HepG2 (cell line): ENCODE measurements at places on chromosomes 1 and 21. TPM values are rescaled to one million over a fixed set of nuclear protein-coding genes. Genes with fewer than 3 reads are reported as not detected.

ASCL5 gene
- not detected in 2 replicates for total RNA-seq

SLFNL1 gene
- 0.07 TPM in 1 of 2 replicates, not detected in the other for total RNA-seq

DNA sequence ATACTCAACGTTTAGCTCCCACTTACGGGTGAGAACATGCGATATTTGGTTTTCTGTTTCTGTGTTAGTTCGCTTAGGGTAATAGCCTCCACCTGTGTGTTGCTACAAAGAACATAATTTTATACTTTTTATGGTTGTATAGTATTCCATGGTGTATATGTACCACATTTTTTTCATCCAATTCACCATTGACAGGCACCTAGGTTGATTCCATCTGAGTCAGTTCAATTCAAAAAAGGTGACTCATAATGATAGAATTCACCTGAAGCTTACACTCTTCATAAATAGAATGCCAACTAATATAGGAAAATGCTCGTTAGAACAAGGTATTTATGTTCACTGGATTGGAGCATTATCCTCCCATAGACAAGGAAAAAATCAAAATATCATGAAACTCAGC lies 38.5 kb downstream of the RGS4 start:
- no peak for DNase-seq

CCDC30 gene
- 0.77 and 1.2 TPM in 2 replicates for total RNA-seq

- no peak for DNase-seq
Observed at GRCh38 chr1:40742363-40743061, 41.1 kb upstream of the KCNQ4 start.

DNA sequence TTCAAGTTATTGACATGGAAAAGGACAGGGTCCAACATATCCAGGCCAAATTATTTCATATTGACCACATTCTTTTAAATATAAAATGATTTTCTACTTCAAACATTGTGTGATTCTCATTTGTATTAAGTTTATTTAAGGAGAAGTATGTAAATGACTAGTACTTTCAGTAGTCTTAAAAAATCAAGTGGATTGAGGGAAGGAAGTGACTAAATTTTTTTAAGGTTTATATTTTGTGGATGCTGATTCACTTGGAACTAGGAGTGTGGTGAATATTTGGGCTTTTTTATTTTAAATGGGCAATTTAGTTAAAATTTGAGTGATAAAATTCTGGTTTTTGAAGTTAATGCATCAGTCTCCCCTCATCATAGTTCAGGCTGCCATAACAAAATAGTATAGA lies 10.1 kb downstream of the PRRC2C start:
- no peak for DNase-seq

DNA sequence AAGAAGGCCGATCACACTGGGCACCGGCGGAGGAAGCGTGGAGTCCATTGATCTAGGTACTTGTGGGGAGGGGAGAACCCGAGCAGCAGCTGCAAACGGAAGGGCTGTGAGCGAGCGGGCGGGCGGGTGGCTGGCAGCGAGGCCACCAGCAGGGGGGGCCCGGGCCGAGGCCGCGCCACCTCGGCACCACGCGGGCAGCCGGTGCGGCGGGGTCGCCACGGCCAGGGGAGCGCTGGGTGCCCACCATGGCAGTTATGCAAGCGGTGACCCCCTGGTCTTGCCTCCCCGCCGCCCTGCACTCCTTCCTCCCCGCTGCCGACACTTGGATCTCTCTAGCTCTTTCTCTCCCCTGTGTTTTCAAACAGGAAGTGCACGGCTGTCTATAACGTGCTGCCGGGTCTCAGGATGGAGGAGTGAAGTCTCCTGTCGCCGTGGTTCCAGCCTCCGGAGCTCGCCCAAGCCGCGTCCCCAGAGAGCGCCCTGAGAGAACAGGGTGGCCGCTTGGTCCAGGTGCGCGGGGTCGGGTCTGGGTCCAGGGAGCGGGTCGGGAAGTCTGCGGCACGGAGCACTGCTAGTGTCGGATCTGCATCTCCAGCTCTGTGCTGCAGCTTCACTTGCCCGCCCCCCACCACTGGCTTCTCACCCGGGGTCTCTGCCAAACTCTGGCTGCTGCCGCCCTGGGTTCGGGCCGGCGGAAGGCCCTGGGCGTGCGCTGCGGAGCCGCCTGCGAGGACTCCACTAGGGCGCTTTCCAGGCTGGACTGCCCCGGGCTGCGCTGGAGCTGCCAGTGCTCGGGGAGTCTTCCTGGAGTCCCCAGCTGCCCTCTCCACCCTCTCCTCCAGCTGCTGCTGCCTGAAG lies 22.7 kb downstream of the LRRC8D start:
- DNase-seq = no peak

IFNLR1 gene
- 5.7 and 8.5 TPM in 2 replicates for total RNA-seq

DNA sequence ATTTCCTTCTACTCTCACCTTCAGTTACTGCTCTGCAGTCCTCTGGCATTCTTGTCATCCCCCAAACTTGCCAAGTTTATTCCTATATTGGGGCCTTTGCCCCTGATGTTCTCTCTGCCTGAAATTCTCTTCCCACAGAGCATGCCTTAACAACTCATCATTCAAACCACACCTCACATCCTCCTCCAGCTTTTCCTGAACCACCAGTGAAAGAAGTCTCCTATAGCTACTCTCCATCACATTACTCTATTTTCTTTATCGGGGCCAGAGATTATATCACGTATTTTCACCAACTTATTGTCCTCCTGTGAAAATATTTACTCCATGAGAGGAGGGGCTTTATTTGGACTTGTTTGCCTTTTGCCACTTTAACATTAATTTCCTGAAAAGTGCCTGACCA lies 32.1 kb downstream of the EXTL2 start:
- no peak for DNase-seq

GRCh38 chr1:247409869-247410544 lies 6.0 kb upstream of the NLRP3 start:
- no peak for DNase-seq

ABCA4 gene
- total RNA-seq = 0.13 and 0.24 TPM in 2 replicates

DNA sequence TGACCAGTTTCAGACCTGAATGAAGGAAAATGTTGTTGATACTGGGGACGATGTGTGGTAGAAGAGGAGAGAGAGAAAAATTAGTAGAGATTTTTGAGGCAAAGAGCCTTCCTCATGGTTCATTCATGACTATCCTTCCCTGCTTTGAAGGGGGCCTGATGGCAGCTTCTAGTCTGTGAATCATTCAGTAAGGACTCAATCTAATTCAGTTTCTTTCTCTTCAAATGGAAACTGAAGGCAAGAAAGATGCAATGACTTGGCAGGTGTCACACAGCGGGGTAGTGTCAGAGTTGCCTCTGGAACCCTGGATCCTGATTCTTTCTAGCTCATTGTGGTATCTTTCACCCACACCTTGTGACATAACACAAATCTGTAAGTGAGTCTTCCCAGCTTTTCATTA lies 14.9 kb upstream of the CD5L start:
- no peak for DNase-seq

DNA sequence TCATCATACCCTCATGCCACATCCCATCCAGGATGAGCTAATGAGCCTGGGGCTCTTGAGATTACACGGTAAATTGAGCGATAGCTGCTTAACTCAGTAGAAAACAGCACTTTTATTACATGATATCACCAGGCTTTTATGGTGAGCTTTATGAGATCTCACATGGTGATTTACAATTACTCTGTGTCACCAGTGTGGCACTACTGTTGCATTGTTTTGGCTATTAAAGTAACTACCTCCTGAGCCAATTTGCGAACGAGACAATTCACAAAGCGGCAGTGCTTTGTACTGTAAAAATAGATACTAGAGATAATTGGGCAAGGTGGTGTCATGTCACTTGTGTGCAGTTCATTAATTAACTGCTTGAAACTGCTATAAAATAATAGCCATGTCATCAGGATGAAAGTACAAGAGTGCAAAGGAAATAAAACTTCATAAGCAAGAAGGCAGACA lies 767.7 kb upstream of the ADGRL2 start:
- no peak for DNase-seq

KCNK1 gene
- total RNA-seq = not detected in 2 replicates

DNA sequence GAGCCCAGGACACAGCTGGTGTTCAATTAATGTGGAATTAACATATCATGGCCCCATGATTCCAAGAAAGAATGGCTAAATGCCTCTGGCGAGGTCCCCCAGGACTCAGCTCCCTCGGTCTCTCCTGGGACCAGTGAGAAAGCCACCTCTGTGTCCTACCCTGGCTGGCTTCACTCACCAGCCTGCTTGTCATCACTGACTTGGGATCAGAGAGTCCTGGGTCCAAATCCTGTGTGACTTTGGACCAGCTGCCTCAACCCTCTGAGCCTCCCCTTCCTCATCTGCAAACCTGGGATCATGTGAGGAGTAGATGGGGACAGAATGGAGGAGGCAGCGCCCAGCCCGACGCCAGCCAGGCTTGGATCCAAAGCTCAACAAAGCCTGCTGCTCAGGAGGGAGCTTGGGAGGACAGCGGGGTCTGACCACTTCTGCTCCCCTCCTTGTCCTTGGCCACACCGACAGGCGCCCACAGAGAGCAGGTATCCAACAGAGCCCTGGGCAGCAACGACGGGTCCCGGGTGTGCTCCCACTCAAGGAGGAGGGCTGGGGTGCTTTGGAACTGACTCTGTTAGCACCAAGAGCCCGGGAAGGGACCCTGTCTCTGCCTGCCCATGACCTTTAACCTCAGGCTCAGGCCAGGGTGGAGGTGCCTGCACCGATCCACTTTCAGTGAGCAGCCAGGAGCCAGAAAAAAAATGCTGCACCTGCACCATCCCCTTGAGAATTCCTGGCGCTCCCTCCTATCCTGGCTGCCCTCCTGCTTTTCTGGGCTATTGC lies 3.2 kb downstream of the SH2D5 start:
- no peak for DNase-seq

DNA sequence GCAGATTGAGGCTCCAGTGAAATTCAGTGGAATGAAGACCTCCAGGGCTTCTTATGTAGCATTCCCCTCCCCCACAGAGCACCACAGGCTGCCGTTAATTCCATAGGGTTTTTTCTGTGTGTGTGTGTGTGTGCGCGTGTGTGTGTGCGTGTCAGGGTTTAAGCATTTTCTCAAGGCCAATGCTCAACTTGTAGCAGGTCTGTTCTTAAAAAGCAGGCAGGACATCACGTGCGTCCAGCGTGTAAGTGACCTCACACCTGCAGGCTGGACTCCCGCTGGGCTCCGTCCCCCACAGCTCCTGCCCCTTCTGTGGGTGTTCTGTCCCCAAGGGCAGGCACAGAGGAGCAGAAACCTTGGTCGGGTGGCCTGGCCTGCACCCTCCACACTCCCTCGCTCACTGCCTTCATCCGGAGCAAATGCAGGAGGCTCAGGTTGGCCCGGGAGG lies 5.3 kb downstream of the PRDM16 start:
- no peak for DNase-seq

MARK1 gene
- not detected in 2 replicates for total RNA-seq
